Stimulated activated CD4-positive, alpha-beta T cell treated with anti-CD3 and anti-CD28 coated beads, Interleukin-4, amount 100 ng/mL, for 1 hour (primary cell): ENCODE measurements at places on chromosomes 6 and 20.

GRCh38 chr6:144896289-144896688 is 611.2 kb downstream of the UTRN start:
- no peak for DNase-seq

- DNase-seq: no peak
Measured at GRCh38 chr6:119627908-119628669, 278.5 kb upstream of the MAN1A1 start.

DNA sequence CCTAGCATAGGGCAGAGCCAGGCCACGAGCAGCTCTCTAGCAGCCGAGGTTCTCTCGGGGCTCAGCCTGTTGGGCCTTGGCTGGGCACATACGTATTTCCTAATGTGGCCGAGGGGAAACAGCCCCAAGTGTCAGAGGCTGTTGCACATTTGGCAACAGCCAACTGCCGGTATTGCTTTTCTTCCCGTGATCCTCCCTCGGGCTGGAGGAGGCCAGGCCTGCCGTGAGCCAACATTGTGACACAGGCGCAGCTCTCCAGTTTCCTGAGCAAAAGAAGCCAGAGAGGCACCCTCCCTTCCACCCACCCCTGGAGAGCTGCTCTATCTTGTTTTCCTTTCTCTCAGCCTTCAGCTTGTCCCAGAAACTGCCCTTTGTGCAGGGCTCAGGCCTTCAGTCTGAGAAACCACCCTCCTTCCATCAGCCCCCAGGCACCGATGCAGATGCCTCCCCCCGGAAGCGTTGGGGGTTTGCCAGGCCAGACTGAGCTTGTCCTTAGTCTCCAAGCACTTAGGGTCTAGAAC is 5.1 kb upstream of the BPI start:
- DNase-seq: no peak

GRCh38 chr20:4688305-4688704 is 33.4 kb upstream of the PRND start:
- no peak for DNase-seq

- DNase-seq: no peak
Measured at GRCh38 chr20:46139908-46140482, 21.9 kb downstream of the CD40 start.

- DNase-seq: no peak
Measured at GRCh38 chr6:2784061-2784460, 18.9 kb downstream of the WRNIP1 start.

- no peak for DNase-seq
Measured at GRCh38 chr6:156866220-156867015, 89.2 kb downstream of the ARID1B start.

- DNase-seq: no peak
Measured at GRCh38 chr6:169145496-169145895, 108.2 kb downstream of the THBS2 start.

DNA sequence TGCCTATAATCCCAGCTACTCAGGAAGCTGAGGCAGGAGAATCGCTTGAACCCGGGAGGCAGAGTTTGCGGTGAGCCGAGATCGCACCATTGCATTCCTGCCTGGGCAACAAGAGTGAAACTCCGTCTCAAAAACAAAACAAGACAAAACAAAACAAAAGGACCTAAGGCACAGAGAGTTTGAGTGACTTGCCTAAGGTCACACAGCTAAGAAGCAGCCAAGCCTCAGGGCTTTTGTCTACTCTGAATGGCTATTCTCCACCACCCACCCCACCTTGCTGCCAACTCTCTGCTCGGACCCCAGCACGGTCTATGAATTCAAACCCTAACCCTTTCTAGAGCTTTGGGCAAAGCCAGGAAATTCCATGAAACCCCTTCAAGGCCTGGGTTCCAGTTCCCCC is 19.1 kb upstream of the TTPAL start:
- DNase-seq: no peak

DNA sequence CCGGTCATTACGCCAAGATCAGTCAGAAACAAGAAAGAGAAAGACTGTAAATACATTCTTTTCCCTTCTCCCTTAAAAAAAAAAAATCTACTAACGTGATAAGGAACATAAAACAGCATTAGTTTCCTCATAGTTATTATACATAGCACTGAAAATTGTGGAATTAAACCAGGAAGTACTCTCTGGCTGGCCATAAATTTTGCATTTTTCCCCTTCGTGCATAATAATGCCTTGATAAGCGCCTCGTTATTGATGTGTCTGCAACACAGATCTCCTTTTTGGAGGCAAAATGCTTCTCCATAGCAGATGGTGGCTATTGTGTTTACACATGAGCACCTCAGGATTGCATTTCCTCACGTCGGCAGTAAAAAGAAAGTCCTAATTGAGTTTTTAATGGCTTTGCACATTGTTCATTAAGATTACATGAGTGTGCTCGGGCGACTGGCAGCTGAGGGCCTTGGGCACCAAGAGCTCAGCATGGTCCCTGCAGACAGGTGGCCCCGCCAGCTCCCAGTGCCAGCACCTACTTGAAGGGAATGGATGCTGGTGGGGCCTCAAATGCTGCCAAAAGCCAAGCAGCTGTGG is 394.5 kb downstream of the PTPRT start:
- DNase-seq: no peak

GRCh38 chr6:47792216-47792733 is 10.4 kb downstream of the OPN5 start:
- no peak for DNase-seq

GRCh38 chr6:163667372-163668060 is 253.0 kb downstream of the QKI start:
- DNase-seq: no peak

- no peak for DNase-seq
Measured at GRCh38 chr20:41087777-41088176, 49.6 kb upstream of the PLCG1 start.

DNA sequence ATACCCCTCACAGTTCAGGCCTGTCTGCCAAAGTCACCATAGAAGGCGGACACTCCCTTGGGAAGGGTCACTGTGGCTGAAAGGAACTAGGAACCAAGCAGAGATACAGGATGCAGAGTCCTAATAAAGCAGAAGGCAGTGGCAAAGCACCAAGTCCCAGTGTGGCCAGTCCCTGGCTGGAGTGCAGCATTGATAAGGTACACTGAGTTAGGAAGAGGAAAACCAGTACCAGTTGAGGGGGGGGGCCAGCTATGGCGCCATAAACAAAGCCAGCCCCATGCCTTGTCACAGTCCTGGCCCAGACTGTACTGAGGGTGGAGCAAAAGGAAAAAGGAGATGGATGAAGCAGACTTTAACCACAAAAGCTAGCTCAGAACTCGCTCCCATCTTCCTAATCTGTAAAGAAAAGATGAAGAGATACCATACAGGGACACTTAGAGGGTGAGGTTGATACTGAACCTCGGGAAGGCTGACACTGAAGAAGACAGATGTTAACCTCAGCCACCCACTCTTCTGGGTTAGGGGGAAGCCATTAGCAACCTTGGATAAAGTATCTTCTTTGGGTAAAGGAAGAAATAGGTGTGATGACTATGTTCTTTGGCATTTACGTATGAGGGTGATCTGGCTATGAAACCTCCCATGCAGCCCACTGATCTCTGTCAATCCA is 7.8 kb downstream of the ABHD12 start:
- DNase-seq: no peak

GRCh38 chr20:13017235-13017634 is 8.5 kb downstream of the SPTLC3 start:
- no peak for DNase-seq

- peak; percentile 49 for DNase-seq
Measured at GRCh38 chr6:26554697-26555504, 16.7 kb downstream of the HMGN4 start.

- no peak for DNase-seq
Measured at GRCh38 chr20:61559706-61560315, 307.8 kb downstream of the CDH4 start.

DNA sequence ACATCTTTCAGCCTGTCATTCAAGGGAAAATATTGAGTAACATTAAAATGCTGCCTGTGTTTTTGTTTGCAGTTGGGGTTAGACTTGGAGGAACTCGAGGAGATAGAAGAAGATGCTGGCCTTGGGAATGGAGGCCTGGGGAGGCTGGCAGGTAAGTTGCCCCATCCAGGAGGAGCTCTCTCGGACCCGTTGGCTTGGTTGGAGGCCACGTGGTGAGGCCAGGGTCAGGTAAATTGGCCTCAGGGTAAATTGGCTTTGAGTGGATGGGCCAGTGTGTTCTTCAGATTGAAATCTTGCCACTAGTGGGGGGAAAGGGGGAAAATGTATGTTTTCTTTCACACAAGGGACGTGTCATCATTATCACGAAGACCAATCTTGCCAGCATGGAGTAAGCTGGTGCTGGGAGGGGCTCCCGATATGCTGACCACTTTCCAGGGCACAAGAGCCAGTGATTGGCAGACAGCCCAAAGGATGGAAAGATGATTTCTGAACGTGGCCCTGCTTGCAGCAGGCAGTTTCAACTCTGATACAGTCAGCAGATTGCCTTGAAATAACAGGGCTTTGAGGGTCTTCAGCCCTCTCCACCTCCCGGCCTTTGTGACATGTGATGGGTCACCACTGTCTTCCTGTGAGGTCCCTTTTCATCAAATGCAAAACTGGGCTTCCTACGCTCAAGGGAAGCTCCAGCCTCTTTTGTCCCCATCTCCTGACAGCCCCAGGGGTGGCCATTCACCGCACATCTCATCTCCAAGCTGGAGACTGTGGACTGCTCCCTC is 21.4 kb downstream of the PYGB start:
- DNase-seq: no peak

DNA sequence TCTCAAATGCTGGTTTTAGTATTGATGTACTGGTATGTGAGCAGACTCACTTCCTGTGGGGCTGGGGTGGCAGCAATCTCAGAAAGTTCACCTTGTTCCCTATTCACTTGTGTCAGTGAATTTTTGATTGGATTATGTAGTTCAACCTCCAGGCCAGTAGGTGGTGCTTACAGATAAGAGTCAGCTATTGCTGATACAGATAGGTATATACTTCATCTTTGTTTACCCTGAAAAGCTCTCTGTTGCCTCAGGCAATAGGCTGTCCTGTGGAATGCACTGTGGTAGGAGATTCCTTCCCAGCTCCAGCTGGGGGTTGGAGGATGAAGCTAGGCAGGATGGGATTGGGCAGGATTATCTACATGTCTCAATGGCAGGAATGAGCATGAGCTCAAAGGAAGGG is 851.2 kb upstream of the EYS start:
- no peak for DNase-seq

- DNase-seq: no peak
Measured at GRCh38 chr6:46254331-46254730, 83.6 kb upstream of the ENPP5 start.

- no peak for DNase-seq
Measured at GRCh38 chr6:69392745-69393144, 404.1 kb downstream of the LMBRD1 start.

DNA sequence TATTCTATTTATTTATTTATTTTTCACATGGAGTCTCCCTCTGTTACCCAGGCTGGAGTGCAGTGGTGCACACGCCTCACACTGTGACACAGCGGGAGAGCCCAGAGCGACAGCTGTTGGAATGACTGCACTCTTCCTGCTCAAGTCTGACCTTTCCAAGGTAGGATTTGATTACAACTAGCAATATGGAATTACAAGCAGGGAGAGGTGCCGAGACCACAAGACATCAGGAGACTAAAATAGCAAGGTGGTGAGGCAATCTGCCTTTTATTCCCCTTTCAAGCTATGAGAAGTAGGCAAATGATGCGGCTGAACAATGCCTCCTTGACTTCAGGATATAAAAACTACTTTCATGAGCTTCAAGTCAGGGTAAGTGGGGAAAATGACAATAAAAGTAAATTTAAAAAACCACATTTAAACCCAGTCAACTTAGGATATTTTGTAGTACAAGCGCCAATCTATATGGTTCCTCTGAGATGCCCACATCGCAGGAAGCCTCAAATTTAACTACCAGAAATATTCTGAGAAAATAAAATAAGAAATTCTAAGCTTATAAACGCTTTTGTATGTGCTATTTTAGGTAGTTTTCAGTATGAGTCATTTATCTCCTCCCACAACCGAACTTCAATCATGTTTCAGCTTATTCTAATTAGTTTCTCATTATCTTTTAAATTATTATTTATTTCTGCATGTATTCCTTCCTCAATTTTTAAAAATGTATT is 146.9 kb upstream of the SGK1 start:
- no peak for DNase-seq

GRCh38 chr6:34248198-34248726 is 544 bp downstream of the SMIM29 start:
- peak; percentile 47 for DNase-seq

- DNase-seq: no peak
Measured at GRCh38 chr6:23137611-23138010, 568.2 kb downstream of the HDGFL1 start.

DNA sequence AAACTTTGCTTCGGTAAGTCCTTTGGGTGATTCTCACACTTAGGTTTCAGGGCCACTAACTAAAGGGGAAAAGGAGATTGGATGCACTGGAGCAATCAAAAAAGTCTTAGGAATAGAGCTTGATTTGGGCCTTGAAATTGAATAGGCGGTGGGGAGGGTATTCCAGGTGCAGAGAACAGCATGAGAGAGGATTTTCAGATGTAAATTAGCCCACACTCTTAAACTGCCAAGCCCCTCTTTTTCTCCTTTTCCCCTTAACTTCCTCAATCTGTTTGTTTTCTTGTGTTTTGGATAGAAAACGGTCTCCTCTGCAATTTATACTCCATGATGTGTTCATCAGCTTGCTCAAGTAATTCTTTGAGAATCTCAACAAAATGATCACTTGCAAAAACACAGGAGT is 62.1 kb upstream of the RIPOR2 start:
- no peak for DNase-seq

DNA sequence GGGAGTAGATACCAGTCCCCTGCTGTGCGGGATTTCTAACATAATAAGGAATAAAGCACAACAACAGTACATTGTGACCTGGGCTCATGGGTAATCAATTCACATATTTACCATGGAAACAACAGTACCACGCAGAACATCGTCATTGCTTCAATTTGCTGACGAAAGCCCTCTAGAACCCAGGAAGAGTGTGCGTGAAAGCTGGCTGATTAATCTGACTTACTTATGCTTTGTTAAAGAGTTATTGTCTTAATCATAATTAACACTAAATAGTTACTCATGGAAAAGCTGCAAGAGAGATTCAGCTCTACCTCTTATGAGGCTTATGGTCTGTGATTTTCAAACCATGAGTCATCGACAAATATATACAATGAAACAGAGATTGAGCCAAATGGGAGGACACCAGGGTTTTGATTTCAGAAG is 644.3 kb upstream of the AGPAT4 start:
- no peak for DNase-seq

GRCh38 chr6:22643780-22644179 is 74.4 kb downstream of the HDGFL1 start:
- no peak for DNase-seq

DNA sequence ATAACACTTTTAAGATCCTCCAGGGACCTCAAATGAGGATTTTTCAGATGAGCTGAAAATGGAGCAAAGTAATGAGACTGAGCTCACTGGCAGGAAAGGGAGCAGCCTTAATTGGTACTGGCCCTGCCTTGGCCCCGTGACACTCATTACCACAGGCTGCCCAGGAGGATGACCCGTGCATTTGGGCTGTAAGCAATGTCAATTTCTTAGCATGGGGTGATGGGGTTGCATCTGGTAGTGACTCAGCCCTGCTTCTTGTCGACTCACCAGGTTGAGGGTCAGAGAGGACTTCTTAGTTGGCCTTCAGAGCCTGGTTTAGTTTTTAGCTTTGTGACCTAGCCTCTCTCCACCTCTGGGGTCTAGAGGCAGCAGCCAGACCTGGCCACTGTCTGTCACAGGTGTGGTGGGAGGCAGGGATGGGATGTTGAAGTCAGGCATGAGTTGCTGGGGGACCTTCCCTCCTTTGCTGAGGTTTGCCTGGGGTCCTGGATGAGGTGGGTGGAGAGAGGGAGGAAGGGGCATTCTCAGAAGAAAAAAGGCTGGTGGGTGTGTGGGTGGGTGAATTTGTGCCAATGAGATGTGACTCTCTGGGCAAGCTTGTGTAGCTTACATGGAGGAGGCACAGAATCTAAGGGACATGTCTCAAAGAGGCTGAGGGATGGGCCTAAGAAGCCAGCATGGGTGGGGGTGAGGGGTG is 25.9 kb upstream of the EPB41L1 start:
- DNase-seq: no peak
